ENCODE measurements at places on chromosomes 1 and 21. TPM values are rescaled to one million over a fixed set of nuclear protein-coding genes. Genes with fewer than 3 reads are reported as not detected.

DNA sequence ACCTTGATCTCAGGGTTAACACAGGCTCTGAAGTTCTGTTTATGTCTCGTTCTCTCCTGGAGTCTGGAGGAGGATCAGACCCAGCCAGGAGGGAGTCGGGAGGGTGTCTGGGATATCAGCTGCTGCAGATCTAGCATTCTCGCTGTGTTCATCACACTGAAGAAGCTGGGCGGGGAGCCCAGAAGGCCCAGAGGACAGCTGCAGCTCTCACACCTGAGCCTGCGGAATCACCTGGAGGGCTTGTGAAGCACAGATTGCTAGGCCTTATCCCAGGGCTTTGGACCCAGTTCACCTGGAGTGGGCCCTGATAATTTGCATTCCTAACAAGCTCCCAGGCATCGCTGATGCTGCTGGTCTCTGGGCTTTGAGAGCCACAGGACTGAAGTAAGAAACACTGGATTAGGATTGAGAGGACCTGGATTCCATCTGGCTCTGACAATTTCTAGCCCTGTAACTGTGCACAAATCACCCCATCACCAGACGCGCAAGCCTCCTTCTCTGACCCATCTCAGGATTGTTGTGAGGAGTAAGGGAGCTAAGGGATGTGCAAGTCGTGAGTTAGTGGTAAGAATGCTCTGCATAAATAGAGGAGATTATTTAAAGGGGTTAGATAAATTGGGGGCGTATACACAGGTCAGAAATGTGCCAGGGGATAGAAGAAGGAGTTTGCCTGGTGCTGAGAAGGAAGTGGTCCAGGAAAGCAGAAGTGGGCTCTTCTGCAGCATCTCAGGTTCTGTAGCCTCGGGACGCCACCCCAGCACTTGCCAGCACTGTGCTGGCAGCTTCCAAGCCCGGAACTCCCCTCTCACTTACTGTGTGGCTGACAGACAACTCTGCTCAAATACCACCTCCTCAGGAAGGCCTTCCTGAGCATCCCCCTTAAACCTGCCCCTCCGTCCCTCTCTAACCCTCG lies 19.1 kb downstream of the ABCA4 start:
- no peak overlapping the region for H3K4me3 ChIP-seq
- no peak for DNase-seq
- no peaks in the 10 kb centered on the region for H3K36me3 ChIP-seq
- H3K27me3 ChIP-seq: peaks cover 1% of the 10 kb centered on the region
- H3K4me1 ChIP-seq: peaks cover 11% of the 10 kb centered on the region
- H3K27ac ChIP-seq: no peak overlapping the region

GRCh38 chr21:21688889-21689288 lies 690.7 kb downstream of the NCAM2 start:
- no peaks in the 10 kb centered on the region for H3K36me3 ChIP-seq
- H3K4me3 ChIP-seq: no peak overlapping the region
- H3K27me3 ChIP-seq: no peaks in the 10 kb centered on the region
- no peaks in the 10 kb centered on the region for H3K4me1 ChIP-seq

- DNase-seq: no peak
- H3K4me3 ChIP-seq: no peak overlapping the region
- no peak overlapping the region for H3K27ac ChIP-seq
- H3K4me1 ChIP-seq: no peaks in the 10 kb centered on the region
These were observed 96.0 kb upstream of the COL6A1 start for GRCh38 chr21:45885597-45885929.

GRCh38 chr1:109977657-109978378 lies 6.7 kb upstream of the AHCYL1 start:
- no peaks in the 10 kb centered on the region for H3K27me3 ChIP-seq
- DNase-seq: no peak
- no peak overlapping the region for H3K27ac ChIP-seq

GRCh38 chr1:7360526-7360925 lies 410.6 kb upstream of the VAMP3 start:
- no peaks in the 10 kb centered on the region for H3K36me3 ChIP-seq
- no peaks in the 10 kb centered on the region for H3K4me1 ChIP-seq
- no peak for DNase-seq
- peaks cover 25% of the 10 kb centered on the region for H3K27me3 ChIP-seq

- no peak overlapping the region for H3K4me3 ChIP-seq
- H3K27me3 ChIP-seq: peaks cover 97% of the 10 kb centered on the region
- no peaks in the 10 kb centered on the region for H3K36me3 ChIP-seq
- no peaks in the 10 kb centered on the region for H3K4me1 ChIP-seq
- no peak overlapping the region for H3K27ac ChIP-seq
- no peak for DNase-seq
These were observed 97.2 kb downstream of the KCNN3 start for GRCh38 chr1:154772606-154773506.

GRCh38 chr1:200929530-200930278 lies 35.0 kb downstream of the INAVA start:
- no peaks in the 10 kb centered on the region for H3K4me1 ChIP-seq
- H3K36me3 ChIP-seq: peaks cover 12% of the 10 kb centered on the region
- no peaks in the 10 kb centered on the region for H3K27me3 ChIP-seq
- no peak for DNase-seq
- H3K27ac ChIP-seq: no peak overlapping the region
- H3K4me3 ChIP-seq: no peak overlapping the region

GRCh38 chr1:156124557-156125483 lies 10.3 kb downstream of the LMNA start:
- H3K4me1 ChIP-seq: peaks cover 97% of the 10 kb centered on the region
- peak overlapping the region; percentile 99 for H3K27ac ChIP-seq
- peak overlapping the region; percentile 82 for H3K4me3 ChIP-seq
- peaks cover 98% of the 10 kb centered on the region for H3K36me3 ChIP-seq

GRCh38 chr1:79507770-79508169 lies 501.2 kb upstream of the ADGRL4 start:
- H3K4me1 ChIP-seq: peaks cover 7% of the 10 kb centered on the region
- H3K27me3 ChIP-seq: no peaks in the 10 kb centered on the region
- no peak for DNase-seq
- no peak overlapping the region for H3K27ac ChIP-seq

DNA sequence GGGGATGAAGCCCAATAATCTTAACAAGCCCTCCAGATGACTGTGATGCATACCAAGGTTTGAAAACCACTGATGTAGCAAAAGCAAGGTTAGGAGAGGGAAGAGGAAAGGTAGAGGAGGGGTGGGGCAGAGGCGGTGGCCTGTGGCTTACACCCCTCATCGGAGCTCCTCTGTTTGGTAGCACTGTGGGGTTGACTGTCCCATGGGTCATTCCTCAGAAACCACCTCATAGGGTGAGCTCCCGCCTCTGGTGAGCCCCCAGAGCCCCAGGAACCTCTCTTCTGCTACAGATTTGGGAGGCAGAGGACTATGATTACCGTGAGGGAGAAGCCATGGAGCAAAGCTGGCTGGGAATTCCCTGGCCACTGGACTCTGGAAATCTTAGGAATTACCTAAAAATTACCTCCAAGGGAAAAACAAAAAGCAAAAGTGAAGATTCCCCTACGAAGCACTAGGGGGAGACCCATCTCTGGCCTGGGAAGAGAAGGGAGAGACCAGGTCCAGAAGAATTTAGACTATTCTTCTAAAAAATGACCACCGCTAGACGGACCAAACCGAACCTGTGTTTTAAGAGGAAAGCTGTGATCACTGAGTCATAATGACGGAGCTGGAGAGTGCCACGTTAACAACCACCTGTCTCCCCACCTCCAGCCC lies 1.5 kb upstream of the RASSF5 start:
- peaks cover 53% of the 10 kb centered on the region for H3K36me3 ChIP-seq
- H3K4me1 ChIP-seq: peaks cover 49% of the 10 kb centered on the region
- no peak for DNase-seq
- H3K27me3 ChIP-seq: peaks cover 45% of the 10 kb centered on the region
- peak overlapping the region; percentile 82 for H3K4me3 ChIP-seq

GRCh38 chr1:93525431-93525830 lies 77.5 kb downstream of the FNBP1L start:
- DNase-seq: no peak
- no peak overlapping the region for H3K4me3 ChIP-seq
- peaks cover 16% of the 10 kb centered on the region for H3K4me1 ChIP-seq
- H3K36me3 ChIP-seq: peaks cover 28% of the 10 kb centered on the region
- H3K27ac ChIP-seq: no peak overlapping the region
- no peaks in the 10 kb centered on the region for H3K27me3 ChIP-seq

GRCh38 chr1:159056069-159056698 lies 20.4 kb downstream of the AIM2 start:
- no peaks in the 10 kb centered on the region for H3K36me3 ChIP-seq
- no peak for DNase-seq
- no peak overlapping the region for H3K4me3 ChIP-seq
- H3K27ac ChIP-seq: no peak overlapping the region
- H3K27me3 ChIP-seq: no peaks in the 10 kb centered on the region

DNA sequence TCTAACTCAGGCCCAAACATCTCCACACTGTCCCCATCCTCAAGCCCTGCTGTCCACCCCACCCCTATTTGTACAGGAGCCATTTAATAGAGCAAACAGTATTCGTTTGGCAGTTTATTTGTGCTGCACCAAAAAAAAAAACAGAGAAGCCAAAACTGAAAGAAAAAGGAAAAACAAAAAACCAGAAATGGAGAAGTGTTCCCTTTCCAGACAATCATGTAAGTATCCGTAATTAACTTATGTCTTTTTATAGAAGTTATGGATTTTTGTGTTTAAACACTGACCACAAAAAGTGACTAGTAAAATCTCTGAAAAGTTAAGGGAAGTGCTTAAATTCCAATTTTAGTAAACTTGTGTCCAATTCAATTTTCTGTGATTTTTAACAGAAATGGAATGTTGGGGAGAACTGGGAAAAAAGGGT lies 40.4 kb upstream of the ZBTB18 start:
- no peaks in the 10 kb centered on the region for H3K27me3 ChIP-seq
- no peak overlapping the region for H3K27ac ChIP-seq

GRCh38 chr1:70146488-70146887 lies 58.9 kb downstream of the LRRC40 start:
- H3K36me3 ChIP-seq: no peaks in the 10 kb centered on the region
- H3K27ac ChIP-seq: no peak overlapping the region
- H3K4me1 ChIP-seq: no peaks in the 10 kb centered on the region
- H3K27me3 ChIP-seq: no peaks in the 10 kb centered on the region

GRCh38 chr1:57422271-57423134 lies 1.4 kb downstream of the DAB1 start:
- H3K27ac ChIP-seq: no peak overlapping the region
- H3K4me1 ChIP-seq: peaks cover 8% of the 10 kb centered on the region
- no peak for DNase-seq
- H3K27me3 ChIP-seq: peaks cover 59% of the 10 kb centered on the region

GRCh38 chr1:62448221-62448933 lies 11.5 kb downstream of the USP1 start:
- H3K27me3 ChIP-seq: no peaks in the 10 kb centered on the region
- no peaks in the 10 kb centered on the region for H3K4me1 ChIP-seq

GRCh38 chr1:201877877-201878401 lies 10.8 kb upstream of the SHISA4 start:
- peak; percentile 51 for DNase-seq
- H3K27ac ChIP-seq: no peak overlapping the region
- H3K4me3 ChIP-seq: no peak overlapping the region
- no peaks in the 10 kb centered on the region for H3K27me3 ChIP-seq

- peaks cover 14% of the 10 kb centered on the region for H3K27me3 ChIP-seq
- H3K4me3 ChIP-seq: no peak overlapping the region
- no peaks in the 10 kb centered on the region for H3K4me1 ChIP-seq
- no peak for DNase-seq
- no peak overlapping the region for H3K27ac ChIP-seq
These were observed 224.7 kb upstream of the FAM78B start for GRCh38 chr1:166391279-166392066.

- peaks cover 32% of the 10 kb centered on the region for H3K4me1 ChIP-seq
- H3K36me3 ChIP-seq: no peaks in the 10 kb centered on the region
- peaks cover 95% of the 10 kb centered on the region for H3K27me3 ChIP-seq
- no peak overlapping the region for H3K27ac ChIP-seq
- no peak overlapping the region for H3K4me3 ChIP-seq
These were observed 7.2 kb downstream of the PGLYRP4 start for GRCh38 chr1:153341431-153341934.

GRCh38 chr1:20109223-20109856 lies 10.0 kb downstream of the PLA2G2D start:
- DNase-seq: no peak
- H3K36me3 ChIP-seq: peaks cover 7% of the 10 kb centered on the region
- no peak overlapping the region for H3K27ac ChIP-seq
- no peak overlapping the region for H3K4me3 ChIP-seq
- H3K27me3 ChIP-seq: peaks cover 6% of the 10 kb centered on the region
- H3K4me1 ChIP-seq: peaks cover 10% of the 10 kb centered on the region

ATP1A4 gene
- not detected for total RNA-seq

POLR3GL gene
- 11.5 TPM for total RNA-seq

DTL gene
- total RNA-seq: 37.7 TPM

OR2T29 gene
- total RNA-seq: not detected

CRABP2 gene
- total RNA-seq: 27.3 TPM

KRTAP19-1 gene
- not detected for total RNA-seq

PRR9 gene
- total RNA-seq: not detected

TMEM125 gene
- 20.7 TPM for total RNA-seq

TIE1 gene
- total RNA-seq: not detected

RC3H1 gene
- total RNA-seq: 42.1 TPM

CPLANE2 gene
- 7.4 TPM for total RNA-seq

SLC25A34 gene
- total RNA-seq: 0.68 TPM

AGT gene
- total RNA-seq: 27.5 TPM

HFM1 gene
- total RNA-seq: not detected

SPOCD1 gene
- total RNA-seq: 8.4 TPM

CELA2B gene
- not detected for total RNA-seq

FAM89A gene
- total RNA-seq: 12.3 TPM
